Right cardiac atrium (tissue), 5 donors: ENCODE measurements at places on chromosomes 4 and X. TPM values are rescaled to one million over a fixed set of nuclear protein-coding genes. Genes with fewer than 3 reads are reported as not detected.

Gene PSAPL1
- total RNA-seq = not detected

Gene CCKAR
- total RNA-seq = not detected

Gene ADH1B
- total RNA-seq = 277 TPM

Gene HELT
- not detected for total RNA-seq

Gene MSN
- total RNA-seq = 120 TPM

Gene RADX
- 1.9 TPM for total RNA-seq

Gene DOK7
- total RNA-seq = 40.0 TPM

Gene SHISA3
- total RNA-seq = 9.2 TPM

Gene FGFBP2
- total RNA-seq = 6.3 TPM

Gene C4orf17
- total RNA-seq = not detected

Gene ASB12
- total RNA-seq = 0.66 TPM

Gene LDB2
- total RNA-seq = 46.8 TPM
